Mucosa of gallbladder (tissue), 1 donor: ENCODE measurements at places on chromosomes 5 and 9. TPM values are rescaled to one million over a fixed set of nuclear protein-coding genes. Genes with fewer than 3 reads are reported as not detected.

- peak; percentile 25 for DNase-seq
Observed at GRCh38 chr9:134807716-134808446, 72.7 kb upstream of the FCN2 start.

GRCh38 chr9:88287972-88288371 lies 100.3 kb upstream of the SPIN1 start:
- DNase-seq = no peak

- DNase-seq = no peak
Observed at GRCh38 chr5:146836226-146836842, 42.2 kb downstream of the PPP2R2B start.

GRCh38 chr5:138334867-138335447 lies 3.1 kb upstream of the FAM53C start:
- DNase-seq = no peak

- DNase-seq = peak; percentile 74
Observed at GRCh38 chr5:37837414-37838032, 2.3 kb downstream of the GDNF start.

DNA sequence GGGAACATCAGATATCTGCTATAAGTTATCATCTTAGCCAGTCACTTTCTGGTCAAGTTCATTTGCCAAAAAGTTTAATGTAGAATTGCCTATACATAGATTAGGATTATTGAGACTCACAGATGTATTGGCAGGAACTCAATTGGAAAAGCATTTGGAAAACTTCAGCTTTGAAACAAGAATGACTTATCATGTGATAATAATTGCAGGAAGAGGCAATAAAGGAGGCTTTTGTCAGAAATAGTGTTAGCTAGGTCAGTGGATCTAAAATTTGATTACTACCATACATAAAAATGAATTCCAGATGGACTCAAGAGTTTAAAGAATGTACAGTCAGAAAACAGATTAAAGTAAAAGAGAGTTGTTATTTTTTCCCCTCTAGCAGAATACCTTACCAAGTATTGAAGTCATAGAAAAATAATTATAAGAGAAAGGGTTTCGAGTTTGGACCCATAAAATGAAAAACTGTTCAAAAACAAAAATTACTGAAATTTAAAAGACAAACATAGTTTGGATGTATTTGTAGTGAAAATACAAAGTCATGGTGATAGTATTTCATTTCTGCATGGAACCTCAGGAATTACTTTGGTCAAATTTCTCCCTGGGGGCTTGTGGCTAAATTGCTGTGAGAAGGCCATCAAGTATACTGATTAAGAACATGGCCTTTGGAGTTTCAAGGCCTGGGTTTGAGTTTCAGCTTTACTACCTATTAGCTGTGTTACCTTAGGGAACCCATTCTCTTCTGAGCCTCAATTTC lies 159.9 kb downstream of the TMEM38B start:
- no peak for DNase-seq

GRCh38 chr9:91197232-91198181 lies 164.2 kb downstream of the AUH start:
- DNase-seq = peak; percentile 96

- no peak for DNase-seq
Observed at GRCh38 chr5:142531977-142532780, 153.7 kb downstream of the FGF1 start.

DNA sequence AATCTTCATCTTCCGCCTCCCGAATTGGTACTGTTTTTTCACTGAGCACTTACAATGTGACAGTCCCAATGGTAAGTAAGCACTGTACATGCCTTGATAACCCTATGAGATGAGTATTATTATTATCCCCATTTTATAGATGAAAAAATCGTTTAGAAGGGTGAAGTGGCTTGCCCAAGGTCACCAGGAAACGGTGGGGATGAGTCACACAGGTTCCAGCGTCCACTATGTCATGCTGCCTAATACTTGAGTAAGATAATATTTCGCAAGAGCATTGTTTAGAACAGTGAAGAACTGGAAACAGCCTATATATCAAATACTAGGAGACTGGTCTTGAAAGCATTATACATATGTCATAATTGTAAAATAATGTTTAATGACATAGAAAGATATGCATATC lies 12.9 kb downstream of the HAND1 start:
- no peak for DNase-seq

- no peak for DNase-seq
Observed at GRCh38 chr5:133230823-133231578, 179.2 kb downstream of the HSPA4 start.

ELOVL7 gene
- 66.8 TPM for total RNA-seq

PCDHB3 gene
- 1.4 TPM for total RNA-seq

CPLANE1 gene
- 20.2 TPM for total RNA-seq

NR5A1 gene
- 0.37 TPM for total RNA-seq

DDX4 gene
- not detected for total RNA-seq
